Common myeloid progenitor, CD34-positive (primary cell): ENCODE measurements at places on chromosomes 11 and 22.

DNA sequence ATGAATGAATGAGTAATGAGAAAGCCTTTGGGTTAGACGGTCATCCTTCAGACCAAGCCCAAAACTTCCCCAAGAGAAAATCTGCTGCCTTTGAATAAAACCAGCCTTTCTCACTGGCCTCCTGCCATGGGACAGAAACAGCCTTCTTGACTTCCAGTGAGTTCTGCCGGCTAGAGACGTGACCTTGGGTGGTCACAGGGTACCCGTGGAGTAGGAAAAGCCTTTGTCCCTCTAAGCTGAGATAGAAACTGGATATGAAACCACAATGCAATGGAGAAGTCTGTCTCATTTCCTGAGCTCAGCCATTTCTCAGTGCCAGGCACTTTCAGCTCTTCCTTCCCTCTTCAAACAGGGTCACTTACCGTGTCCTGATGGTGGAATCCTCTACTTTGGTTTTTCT, 21.2 kb upstream of the YWHAH start:
- peak; percentile 51 for DNase-seq

- no peak for DNase-seq
Observed at GRCh38 chr11:43489869-43490465, 131.2 kb downstream of the TTC17 start.

DNA sequence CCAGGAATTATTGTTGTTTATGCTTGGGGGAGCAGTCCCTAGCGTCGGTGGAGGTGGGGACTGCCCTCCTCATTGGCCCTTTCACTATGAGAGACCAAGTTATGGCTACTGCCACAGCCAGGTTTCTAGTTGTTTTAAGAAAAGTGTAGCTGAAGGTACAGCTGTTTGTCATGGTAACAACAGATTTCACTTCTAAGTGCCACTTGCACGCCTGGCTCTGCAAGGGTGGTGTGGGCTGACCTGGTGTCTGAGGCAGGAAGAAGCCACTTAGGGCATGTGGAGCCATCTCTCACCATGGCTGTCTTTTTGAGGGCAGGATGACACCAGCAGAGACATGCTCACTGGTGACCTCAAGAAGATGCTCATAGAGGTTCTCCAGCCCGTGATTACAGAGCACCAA, 46.3 kb upstream of the MPEG1 start:
- no peak for DNase-seq

- no peak for DNase-seq
Observed at GRCh38 chr11:32416301-32416700, 19.0 kb downstream of the WT1 start.

GRCh38 chr11:119782006-119782738, 53.2 kb upstream of the NECTIN1 start:
- DNase-seq: no peak

- DNase-seq: peak; percentile 87
Observed at GRCh38 chr11:68120273-68121066, 718 bp downstream of the CHKA start.
